Stimulated activated CD4-positive, alpha-beta T cell treated with anti-CD3 and anti-CD28 coated beads, Interleukin-1b, Interleukin-23, amount 100 ng/mL, for 4 hours (primary cell): ENCODE measurements at places on chromosomes 2 and 18.

GRCh38 chr2:97741251-97741650, 27.9 kb downstream of the ZAP70 start:
- no peak for DNase-seq

GRCh38 chr18:55287149-55287806, 300.7 kb downstream of the TCF4 start:
- DNase-seq: no peak

GRCh38 chr2:113273027-113273551, 5.6 kb downstream of the PAX8 start:
- no peak for DNase-seq

- DNase-seq: no peak
These were observed 78.1 kb downstream of the PIEZO2 start for GRCh38 chr18:11071300-11071699.

GRCh38 chr2:143241403-143242088, 112.3 kb downstream of the ARHGAP15 start:
- DNase-seq: no peak

DNA sequence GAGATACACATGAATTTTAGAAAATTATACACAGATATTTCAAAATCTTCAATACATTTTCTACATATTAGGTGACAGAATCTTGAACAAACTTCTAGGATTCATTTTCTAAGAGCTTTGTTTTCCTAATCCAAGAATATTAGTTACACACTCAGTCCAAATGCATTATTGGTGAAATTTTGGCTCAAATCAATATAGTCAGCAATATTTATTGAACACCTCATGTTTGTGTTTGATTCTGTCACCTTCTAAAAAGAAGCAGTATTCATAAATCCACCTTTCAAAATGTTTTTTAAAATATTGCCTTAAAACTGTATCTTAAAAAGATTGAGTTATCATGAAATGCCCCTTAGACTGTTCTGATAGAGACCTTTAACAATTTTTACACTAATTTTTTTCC, 40.2 kb downstream of the KCNH7 start:
- DNase-seq: no peak

- DNase-seq: no peak
These were observed 132.6 kb downstream of the MAP2 start for GRCh38 chr2:209556354-209556961.

GRCh38 chr2:66569321-66569851, 134.5 kb downstream of the MEIS1 start:
- no peak for DNase-seq

DNA sequence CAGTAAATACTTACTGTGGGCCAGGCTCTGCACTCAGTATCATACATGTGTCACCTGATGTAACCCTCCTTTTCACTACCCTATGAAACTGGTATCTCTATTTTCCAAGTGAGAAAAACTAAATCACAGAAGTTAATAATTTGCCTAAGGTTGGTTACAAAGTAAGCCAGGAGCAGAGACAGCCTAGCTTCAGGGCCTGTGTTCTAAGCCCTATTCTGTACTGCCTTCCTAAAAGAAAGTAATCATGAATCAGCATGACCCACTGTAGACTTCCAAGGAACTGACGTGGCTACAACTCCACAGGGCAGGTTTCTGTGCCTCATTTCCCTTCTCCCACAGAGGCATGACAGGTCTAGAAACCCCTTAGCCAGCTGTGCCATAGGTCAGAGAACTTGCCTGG, 14.3 kb downstream of the ZNF142 start:
- DNase-seq: no peak

- no peak for DNase-seq
These were observed 54.3 kb downstream of the GULP1 start for GRCh38 chr2:188345831-188346458.

- DNase-seq: no peak
These were observed 258.9 kb upstream of the FBXO11 start for GRCh38 chr2:48165070-48165753.

- DNase-seq: no peak
These were observed 64.2 kb downstream of the EMX1 start for GRCh38 chr2:72981536-72981935.

GRCh38 chr2:72130659-72131360, 16.9 kb downstream of the CYP26B1 start:
- DNase-seq: no peak

GRCh38 chr2:232418466-232419244, 12.0 kb downstream of the ALPG start:
- DNase-seq: no peak

DNA sequence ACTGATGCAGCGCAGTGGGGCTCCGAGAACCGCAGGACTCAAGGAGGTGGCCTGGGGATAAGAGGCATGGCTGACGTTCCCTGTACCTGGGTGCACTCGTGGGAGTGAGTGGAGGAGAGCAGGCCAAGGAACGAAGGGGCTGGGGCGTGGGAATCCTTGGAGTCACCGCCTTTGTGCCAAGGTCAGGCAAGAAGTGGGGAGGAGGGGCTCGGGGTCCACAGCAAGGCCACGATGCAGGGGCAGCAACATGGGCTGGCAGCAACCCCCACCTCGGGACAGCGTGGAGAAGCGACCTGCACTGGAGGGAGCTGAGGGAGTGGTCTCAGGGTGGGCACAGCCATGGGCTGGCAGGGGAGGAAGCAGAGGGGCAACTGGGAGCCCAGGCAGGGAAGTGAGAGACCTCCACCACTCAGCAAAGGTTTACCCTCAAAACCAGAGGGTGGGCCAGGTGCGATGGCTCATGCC, 18.6 kb downstream of the ARID5A start:
- DNase-seq: no peak

DNA sequence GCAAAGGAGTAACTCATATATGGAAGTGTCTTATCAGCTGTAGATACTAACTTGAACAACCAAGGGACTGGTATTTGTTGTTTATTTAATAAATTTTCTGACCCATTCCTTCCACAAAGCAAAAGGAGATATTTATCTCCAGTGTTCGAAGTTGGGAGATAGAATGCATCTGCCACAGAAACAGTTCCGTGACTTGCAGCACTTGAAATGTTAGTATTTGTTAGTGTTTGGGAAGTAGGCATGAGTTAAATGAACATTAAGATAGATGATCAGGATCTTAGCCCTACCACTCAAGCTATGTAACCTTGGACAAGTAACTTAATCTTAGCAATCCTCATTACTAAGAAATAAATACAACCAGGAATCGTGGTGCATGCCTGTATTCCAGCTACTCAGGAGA, 12.1 kb upstream of the SULT1C4 start:
- DNase-seq: no peak

DNA sequence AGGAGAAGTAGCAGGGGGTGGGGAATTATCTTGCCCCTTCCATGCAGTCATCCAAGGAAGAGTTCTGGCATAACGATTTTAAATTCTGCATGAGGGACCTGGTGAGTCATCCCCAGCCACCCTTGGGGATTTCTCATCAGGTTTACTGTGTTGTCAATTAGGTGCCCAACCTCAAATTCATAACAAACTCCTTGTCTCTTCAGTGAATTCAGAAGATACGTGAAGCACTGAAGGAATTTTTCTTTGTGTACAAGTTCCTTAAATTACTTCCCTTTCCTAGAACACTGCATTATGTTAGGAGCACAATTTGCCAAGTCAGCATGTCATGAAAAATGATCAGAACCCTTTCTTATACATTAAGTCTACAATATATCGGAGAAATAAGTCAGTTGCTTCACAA, 70.8 kb upstream of the NOSTRIN start:
- no peak for DNase-seq

DNA sequence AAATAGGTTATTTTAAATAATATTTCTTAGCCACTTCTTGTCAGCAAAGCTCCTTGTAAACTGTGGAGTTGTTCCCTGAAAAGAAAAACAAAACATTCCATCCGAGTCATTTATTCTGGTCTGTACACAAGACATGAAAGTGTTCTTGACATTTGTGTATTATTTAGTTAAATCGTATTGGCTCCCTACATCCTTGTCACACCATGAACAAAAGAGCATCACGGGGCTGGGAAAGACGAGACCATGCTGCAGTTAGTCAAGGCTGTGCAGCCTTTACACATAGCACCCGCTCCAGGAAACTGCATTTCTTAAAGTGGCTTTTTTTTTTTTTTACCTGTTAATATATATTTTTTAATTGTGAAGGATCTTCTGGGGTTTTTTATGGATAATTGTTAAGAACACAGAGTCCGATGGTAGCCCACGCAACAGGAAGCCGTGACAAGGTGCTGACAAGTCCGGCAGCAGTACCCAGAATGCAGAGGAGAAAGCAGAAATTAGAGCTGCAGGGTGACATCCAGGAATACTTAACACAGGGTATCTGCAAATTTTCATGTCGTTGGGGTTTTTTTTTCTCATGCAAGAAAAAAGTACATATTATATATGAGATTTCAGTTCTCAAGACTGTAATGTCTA, 588.4 kb downstream of the ARHGAP15 start:
- no peak for DNase-seq

- no peak for DNase-seq
These were observed 31.1 kb upstream of the PAX8 start for GRCh38 chr2:113309655-113310387.

GRCh38 chr2:157897106-157897971, 21.2 kb upstream of the ACVR1 start:
- DNase-seq: no peak

- DNase-seq: no peak
These were observed 10.9 kb downstream of the INPP4A start for GRCh38 chr2:98455494-98455976.

DNA sequence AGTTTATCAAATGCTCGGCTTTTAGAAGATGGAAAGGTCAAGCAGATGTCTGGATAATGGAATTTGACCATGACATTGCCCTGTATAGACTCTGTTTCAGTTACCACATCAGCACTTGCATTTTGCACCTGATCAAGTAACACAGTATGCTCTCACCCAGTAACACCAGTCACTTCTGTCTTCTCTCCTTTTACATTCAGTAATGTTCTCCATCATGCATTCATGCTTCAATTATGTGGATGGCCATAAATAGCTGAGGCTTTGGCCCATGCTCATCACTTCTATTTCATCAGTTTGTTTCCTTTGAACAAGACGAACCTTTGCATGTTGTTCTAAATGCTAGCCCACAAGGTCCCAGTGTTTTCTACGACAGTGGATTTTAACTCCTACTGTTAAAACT, 322.9 kb upstream of the ACVR2A start:
- DNase-seq: no peak

DNA sequence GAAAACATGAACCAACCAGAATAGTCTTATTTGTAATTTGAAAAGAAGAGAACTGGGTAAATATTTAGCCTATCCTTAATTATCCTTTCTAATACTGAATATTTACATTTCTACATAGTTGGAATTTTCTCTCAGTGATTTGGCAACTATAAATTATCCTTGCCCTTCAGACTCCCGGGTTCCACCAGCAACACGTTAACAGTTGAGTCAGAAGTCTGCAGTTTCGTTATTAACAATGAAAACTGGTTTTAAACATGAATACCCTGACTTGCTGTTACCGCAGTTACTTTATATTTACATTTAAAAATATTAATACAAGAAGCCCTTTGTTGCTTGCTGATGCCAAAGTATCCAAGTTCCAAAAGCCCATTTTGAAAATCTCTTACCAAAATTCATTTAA, 673.0 kb downstream of the ARHGAP15 start:
- DNase-seq: no peak

DNA sequence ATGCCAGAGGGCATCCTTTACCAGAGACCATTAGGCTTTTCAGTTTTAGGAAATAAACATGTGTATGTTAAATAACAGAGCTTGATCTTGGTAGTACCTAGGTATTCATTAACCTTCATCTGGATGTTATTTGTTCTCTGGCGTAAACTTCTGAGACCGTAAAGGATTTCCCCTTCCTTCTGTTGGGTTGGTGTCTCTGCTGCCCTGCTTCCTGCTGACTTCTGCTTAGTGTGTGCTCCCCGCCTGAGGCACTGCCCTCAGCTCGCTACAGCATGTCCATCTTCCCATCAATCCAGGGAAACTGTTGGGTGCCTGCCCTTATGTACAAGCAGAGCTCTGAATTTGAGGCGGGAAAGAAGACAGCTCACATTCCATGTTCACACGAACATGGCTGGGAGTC, 177.9 kb downstream of the TPGS2 start:
- DNase-seq: no peak

DNA sequence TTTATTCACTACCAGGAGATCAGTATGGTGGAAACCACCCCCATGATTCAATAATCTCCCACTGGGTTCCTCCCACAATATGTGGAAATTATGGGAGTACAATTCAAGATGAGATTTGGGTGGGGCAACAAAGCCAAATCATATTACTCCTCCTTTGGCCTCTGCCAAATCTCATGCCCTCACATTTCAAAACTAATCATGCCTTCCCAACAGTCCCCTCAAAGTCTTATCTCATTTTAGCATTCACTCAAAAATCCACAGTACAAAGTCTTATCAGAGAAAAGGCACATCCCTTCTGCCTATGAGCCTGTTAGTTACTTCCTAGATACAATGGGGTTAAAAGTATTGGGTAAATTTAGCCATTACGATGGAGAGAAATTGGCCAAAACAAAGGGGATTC, 989.5 kb upstream of the CNTNAP5 start:
- DNase-seq: no peak

GRCh38 chr2:86769838-86770237, 20.9 kb downstream of the CD8A start:
- DNase-seq: no peak

- DNase-seq: no peak
These were observed 37.2 kb downstream of the PLEKHA3 start for GRCh38 chr2:178517496-178517895.

DNA sequence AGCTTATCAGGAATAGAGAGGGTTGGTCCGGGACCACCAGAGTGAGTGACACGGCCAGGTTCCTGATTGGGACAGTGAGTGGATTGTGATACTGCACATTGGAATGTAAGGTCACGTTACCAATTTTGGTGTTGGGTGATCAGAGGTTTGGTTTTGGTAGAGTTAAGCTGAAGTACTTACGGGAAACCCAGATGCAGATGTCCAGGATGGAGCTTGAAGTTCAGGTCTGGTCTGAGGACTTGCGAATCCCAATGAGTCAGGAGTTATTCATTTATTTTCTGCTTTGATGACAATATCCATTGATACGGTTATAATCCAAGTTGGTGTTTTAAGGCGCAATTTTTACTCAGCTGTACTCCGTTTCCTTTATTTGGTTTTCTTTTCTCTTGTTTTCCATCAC, 273.6 kb downstream of the ALPK2 start:
- DNase-seq: no peak

DNA sequence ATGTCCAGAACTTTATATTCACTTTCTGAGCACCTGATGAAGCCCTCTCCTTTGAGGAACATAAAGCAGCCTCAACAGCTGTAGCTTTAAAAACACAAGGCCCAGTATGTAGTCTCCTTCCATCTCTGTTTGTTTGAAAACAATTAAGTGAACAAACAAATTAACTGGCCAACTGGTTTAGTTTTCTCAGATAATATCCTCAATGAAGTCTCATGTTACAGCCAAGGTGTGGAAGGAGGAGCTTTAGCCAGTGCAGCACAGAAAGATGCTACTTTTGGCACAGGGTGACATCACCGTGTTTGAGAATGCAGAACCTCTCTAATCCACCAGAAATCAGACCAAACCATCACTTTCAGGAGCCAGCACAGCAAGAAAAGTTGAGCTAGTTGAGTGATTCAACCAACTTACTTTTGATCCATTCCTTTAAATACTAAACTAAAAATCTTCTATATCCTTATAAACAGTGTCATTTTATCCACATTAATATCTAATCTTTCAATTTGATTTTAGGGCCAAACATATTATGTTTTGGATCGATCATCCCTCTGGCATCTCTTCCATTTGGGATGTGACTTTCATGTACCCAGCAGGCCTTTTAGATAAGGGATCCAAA, 488.7 kb downstream of the ARHGAP15 start:
- DNase-seq: no peak
